GM06990 (cell line): ENCODE measurements at places on chromosomes 4 and X.

- DNase-seq: no peak
These were observed 15.0 kb upstream of the REST start for GRCh38 chr4:56892691-56893090.

GRCh38 chr4:13541176-13541604 lies 3.1 kb downstream of the NKX3-2 start:
- DNase-seq: no peak

GRCh38 chrX:9681422-9681821 lies 84.2 kb downstream of the GPR143 start:
- no peak for DNase-seq

DNA sequence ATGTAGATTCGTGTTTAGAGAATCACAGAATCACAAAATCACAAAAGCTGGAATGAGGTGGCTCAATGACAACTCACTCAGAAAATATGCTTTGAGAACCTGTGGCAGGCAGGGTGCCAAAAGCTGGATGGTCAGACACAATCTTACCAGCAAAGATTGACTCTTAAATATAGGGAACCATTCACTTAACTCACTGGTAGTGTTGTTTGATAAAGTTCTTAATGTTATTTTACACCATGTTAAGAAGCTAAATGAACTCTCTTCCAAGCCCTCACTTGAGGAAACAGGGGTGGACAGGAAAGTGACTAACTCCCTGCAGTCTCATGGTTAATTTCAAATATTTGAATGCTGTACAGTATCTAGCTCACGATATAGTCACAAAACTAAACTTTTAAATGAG lies 5.7 kb upstream of the SCOC start:
- no peak for DNase-seq

GRCh38 chr4:141057582-141057981 lies 75.7 kb downstream of the RNF150 start:
- no peak for DNase-seq

GRCh38 chr4:148618856-148619255 lies 176.6 kb upstream of the NR3C2 start:
- no peak for DNase-seq

DNA sequence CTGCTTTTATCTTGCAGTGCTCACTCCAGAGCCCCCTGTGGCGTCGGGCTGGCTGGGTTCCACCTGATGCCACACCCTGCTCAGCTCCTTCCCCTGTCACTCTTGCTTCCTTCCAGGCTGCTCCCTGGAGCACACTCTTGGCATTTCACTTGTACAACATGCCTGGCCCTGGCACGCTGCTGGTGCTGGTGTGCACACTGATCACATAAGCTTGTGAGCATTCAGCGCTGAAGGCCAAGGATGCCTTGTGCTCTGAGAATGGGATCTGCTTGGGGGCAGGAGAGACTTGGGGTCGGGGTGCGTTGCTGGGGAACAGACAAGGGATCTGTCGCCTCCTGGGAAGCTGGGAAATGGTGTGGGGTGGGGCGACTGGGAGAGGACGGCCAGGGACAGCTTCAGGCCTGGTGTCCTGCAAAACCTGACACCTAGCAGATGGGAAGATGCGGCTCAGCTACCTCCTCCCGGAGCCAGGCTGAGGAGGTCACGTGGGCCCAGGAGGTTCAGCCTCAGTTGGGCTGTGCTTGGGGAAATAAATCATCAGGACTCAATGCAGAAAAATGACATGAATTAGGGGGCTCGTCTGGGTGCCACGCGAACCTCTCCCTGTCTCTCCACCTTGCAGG lies 108.5 kb downstream of the PHKA2 start:
- DNase-seq: no peak

DNA sequence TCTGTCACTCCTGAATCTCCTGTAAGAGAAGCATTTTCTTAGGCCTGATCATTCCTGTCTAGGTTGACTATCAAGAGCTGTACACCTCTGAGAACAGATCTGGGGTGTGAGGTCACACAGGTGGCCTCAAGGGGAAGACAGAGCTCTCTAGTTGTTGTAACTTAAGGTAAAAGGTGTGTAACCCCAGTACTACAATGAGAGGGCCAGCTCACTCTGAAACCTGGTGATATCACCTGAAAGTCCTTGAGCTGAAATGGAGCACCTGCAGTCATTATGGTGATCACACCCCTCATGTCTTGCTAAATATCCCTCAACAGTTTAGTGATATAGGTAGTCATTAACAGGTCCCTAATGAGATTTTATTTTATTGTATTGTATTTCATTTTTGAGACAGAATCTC lies 8.8 kb upstream of the FAM9C start:
- DNase-seq: no peak

DNA sequence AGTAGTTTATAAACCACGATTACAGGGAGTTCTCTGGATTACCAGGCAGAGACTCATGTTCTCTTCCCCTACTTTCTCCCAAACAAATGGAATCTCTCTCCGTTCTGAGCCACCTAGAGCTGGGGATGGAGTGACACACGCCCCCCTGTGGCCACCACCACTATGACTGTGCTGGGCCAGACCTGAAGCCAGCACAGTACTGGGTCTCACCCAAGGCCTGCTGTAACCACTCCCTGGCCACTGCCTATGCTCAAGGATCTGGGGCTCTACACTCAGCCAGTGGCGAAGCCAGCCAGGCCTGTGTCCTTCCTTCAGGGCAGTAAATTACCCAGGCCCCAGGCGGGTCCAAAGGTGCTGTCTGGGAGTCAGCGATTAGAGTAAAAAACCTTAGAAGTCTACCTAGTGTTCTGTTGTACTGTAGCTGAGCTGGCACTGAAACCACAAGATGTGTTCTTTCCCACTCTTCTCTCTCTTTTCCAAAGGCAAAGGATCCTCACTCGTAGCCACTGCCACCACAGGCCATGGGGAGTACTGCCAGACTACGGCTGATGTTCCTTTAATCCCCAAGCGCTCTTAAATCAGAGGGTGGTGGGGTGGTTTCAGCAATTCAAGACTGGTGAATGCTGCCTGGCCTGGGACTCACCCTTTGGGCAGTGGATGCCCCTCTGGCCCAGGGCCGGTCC lies 412.2 kb upstream of the ARX start:
- no peak for DNase-seq

- DNase-seq: no peak
These were observed 452.0 kb downstream of the SPRY1 start for GRCh38 chr4:123848606-123849005.

DNA sequence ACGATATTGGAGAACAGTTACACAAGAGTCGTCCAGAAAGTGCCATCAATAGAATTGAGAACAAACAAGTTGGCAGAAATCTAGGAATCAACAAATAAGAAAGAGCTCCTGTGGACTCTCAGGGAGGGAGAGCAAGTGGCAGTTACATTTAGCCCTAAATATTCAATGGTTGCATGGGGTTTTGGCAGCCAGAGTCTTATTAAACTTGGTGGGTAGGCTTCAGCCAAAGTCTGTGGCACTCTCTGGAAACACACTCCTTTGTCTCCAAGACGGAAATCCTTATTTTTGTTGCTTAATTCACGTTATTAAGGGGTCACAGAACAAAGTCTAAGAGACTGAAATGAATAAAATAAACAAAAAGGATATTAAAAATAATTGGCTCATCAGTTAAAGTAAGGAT lies 742.2 kb upstream of the ATOH1 start:
- no peak for DNase-seq

- no peak for DNase-seq
These were observed 5.0 kb downstream of the PITX2 start for GRCh38 chr4:110617646-110618580.

GRCh38 chr4:125626946-125627345 lies 312.2 kb downstream of the FAT4 start:
- no peak for DNase-seq

- no peak for DNase-seq
These were observed 190.6 kb upstream of the LEF1 start for GRCh38 chr4:108359130-108359985.

GRCh38 chr4:106430797-106431196 lies 62.2 kb upstream of the GIMD1 start:
- no peak for DNase-seq

DNA sequence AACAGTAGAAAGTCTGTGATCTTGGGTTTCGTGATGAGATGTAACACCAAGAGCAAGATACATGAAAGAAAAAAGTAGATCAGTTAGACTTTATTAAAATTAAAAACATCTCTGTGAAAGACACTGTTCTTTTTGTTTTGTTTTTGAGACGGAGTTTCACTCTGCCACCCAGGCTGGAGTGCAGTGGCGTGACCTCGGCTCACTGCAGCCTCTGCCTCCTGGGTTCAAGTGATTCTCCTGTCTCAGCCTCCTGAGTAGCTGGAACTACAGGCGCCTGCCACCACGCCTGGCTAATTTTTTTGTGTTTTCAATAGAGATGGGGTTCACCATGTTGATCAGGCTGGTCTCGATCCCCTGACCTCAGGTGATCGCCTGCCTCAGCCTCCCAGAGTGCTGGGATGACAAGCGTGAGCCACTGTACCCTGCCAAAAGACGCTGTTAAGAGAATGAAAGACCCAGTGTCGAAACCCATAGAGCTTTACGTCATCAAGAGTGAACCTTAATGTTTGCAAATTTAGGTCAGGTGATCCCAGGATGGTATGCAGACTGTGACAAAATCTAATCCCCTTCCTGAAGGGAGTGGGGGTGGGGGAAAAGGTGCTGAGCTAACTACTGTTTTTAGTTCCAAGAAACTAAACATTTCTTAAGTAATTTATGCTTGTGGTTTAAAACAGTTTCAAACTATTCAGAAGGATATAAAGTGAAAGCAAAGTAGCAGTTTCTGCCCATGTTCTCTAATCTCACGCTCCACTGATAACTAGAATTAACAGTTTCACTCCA lies 8.0 kb downstream of the OFD1 start:
- peak; percentile 74 for DNase-seq

DNA sequence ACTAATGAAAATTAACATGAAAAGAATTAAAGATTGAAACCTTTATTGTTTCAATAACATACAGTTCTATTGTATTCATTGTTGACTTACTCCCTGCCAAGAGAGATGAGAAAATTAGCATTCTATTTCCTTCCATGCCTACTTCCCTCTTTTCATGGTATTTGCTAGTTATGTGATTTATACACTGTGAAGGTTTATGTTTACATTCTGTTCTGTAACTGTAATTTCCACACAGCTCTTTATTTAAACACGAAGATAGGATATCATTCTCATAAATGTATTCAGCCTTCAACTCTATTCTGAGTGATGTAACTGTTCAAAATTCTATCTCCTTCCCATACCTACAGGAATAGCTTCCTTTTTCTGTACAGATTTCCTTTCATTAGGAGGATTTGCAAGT lies 6.6 kb downstream of the CCDC110 start:
- DNase-seq: no peak

DNA sequence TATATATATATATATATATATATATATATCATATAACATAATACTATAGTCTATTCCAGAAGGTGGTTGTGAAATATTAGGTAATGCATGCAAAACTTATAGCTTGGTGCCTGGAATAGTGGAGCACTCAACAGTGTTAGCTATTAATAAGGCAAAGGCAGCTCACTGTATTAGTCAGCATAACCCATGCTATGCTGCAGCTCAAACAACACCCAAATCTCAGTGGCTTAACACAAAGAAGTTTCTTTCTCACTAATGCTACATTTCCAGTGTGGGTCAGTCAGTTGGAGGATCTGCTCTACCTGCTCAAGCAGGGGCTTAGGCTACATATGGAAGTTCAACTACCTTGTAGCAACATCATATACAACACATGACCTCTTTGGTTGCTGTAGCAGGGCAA lies 5.2 kb upstream of the RPGR start:
- DNase-seq: peak; percentile 37

DNA sequence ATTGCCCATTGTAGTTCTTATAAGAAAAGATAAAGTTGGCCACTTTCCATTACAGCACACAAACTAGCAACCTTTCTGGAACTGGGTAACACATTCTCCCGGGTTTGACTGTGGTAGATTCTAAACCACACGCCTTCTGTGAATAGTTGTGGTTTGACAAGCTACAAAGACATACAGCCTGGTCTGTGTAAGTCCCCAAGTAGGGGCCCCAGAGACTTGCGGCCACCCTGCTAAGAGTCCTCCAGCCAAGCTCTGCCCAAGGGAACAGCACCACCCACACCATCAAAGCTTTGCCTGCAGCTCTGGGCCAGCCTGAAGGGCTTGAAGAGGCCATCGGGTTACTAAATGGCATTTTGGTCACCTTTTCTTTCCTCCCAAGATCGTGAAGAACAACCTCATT lies 203.4 kb downstream of the MAML3 start:
- peak; percentile 72 for DNase-seq

DNA sequence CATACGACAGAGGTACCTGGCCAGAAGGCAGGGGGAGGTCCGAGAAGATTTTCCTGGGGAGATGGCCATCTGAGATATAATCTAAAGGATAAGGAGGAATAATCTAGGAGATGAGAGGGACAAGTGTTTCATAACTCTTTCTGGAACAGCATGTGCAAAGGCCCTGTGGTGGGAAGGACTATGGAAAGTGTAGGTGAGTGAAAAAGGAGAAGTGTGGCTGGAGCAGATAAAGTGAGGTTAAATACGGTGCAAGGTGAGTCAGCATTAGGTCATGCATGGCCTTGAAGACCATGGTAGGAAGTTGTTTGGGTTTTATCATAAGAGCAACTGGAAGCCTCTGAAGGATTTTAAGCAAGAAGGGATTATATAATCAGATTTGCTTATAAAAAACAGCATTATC lies 34.6 kb upstream of the MTM1 start:
- DNase-seq: no peak

- no peak for DNase-seq
These were observed 50.3 kb downstream of the FTHL17 start for GRCh38 chrX:31021537-31021936.

DNA sequence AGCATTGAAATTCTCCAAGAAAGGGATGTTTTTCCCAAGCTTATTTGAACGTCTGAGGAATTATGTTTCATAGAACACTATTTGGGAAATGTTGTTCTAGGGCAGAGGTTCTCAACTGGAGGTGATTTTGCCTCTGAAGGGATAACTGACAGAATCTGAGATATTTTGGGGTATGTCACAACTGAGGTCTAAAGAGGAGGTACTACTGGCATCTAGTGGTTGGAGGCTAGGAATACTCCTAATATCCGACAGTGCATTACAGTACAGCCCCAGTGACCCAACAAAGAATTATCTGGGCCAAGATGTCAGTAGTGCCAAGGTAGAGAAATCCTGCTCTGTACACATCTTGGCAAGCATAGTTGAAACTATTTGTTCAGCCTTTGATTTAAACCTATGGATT lies 6.4 kb downstream of the HSPA4L start:
- DNase-seq: no peak

GRCh38 chrX:124975456-124975855 lies 344.2 kb upstream of the TEX13C start:
- no peak for DNase-seq

GRCh38 chr4:145277011-145277410 lies 96.6 kb upstream of the OTUD4 start:
- no peak for DNase-seq

GRCh38 chr4:15378062-15378461 lies 49.8 kb upstream of the C1QTNF7 start:
- DNase-seq: no peak

- no peak for DNase-seq
These were observed 29.0 kb downstream of the HMX1 start for GRCh38 chr4:8842614-8843013.

DNA sequence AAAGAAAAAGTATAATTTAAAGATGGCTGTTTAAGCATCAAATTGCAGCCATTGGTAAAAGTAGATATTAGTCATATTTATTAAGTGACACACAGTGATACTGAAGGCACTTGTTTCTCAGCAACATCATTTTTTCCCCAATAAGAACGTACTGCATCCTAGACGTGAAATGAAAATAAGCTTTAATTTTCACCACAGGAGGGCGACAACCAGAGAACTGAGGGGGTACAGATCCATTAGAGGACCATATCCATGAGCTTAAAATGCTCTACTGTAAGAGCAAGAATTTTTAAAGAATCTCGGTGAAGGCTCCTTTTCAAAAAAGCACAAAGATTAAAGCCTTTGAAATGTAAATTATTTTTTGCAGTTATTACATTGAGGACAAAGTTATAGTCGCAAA lies 33.4 kb downstream of the FRG1 start:
- DNase-seq: no peak
